ENCODE measurements at places on chromosomes 16 and 17. TPM values are rescaled to one million over a fixed set of nuclear protein-coding genes. Genes with fewer than 3 reads are reported as not detected.

GRCh38 chr17:40209404-40210093 lies 9.6 kb upstream of the WIPF2 start:
- no peak overlapping the region for H3K27ac ChIP-seq
- no peak overlapping the region for H3K4me3 ChIP-seq
- no peaks in the 10 kb centered on the region for H3K4me1 ChIP-seq
- H3K36me3 ChIP-seq = no peaks in the 10 kb centered on the region

GRCh38 chr16:7449306-7449705 lies 116.7 kb downstream of the RBFOX1 start:
- H3K36me3 ChIP-seq = no peaks in the 10 kb centered on the region
- H3K4me3 ChIP-seq = no peak overlapping the region
- DNase-seq = no peak
- H3K27ac ChIP-seq = no peak overlapping the region
- no peaks in the 10 kb centered on the region for H3K27me3 ChIP-seq
- no peaks in the 10 kb centered on the region for H3K4me1 ChIP-seq

TPSD1 gene
- not detected for total RNA-seq

- H3K27ac ChIP-seq = no peak overlapping the region
- H3K4me3 ChIP-seq = no peak overlapping the region
- H3K4me1 ChIP-seq = no peaks in the 10 kb centered on the region
- peaks cover 59% of the 10 kb centered on the region for H3K36me3 ChIP-seq
These were observed 276.1 kb downstream of the SLC39A11 start for GRCh38 chr17:72816406-72816805.

GRCh38 chr17:58320163-58320558 lies 8.4 kb downstream of the TSPOAP1 start:
- no peak overlapping the region for H3K27ac ChIP-seq
- H3K36me3 ChIP-seq = peaks cover 3% of the 10 kb centered on the region
- no peak for DNase-seq
- H3K4me1 ChIP-seq = peaks cover 17% of the 10 kb centered on the region
- H3K4me3 ChIP-seq = no peak overlapping the region

DNA sequence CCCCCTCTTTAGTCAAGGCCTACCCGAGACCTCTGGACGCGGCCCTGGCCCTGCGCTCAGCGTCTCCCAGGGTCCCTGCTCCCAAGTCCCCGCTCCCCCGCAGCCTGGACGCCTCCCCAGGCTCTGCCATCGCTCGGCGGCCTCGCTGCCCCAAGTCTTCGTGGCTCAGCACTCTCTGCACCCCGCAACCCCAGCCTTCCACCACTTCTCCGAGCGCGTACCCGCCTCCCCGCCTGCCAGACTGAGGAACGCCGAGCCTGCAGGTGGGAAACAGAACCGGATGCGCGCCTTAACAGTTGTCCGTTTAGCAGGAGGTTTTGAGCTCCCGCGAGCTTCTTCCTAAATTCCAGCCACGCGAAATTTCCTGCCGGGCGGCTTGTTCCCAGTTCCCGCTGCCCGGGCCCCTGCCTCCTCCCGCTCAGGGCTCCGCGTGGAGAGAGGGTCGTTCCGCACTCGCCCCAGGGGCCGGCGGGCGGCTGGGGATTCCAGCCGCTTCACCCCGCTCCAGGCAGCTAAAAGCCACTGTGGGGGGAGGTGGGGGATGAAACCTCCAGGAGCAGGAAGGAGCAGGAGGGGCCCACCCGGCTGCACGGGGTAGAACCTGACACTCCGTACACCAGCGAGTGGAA lies 87.7 kb downstream of the KCNJ12 start:
- no peaks in the 10 kb centered on the region for H3K36me3 ChIP-seq
- no peak for DNase-seq
- peaks cover 10% of the 10 kb centered on the region for H3K27me3 ChIP-seq
- H3K4me3 ChIP-seq = no peak overlapping the region
- H3K27ac ChIP-seq = peak overlapping the region; percentile 24

GRCh38 chr17:82343560-82343959 lies 10.0 kb upstream of the SECTM1 start:
- no peak overlapping the region for H3K27ac ChIP-seq
- peaks cover 6% of the 10 kb centered on the region for H3K27me3 ChIP-seq
- H3K4me3 ChIP-seq = no peak overlapping the region
- no peaks in the 10 kb centered on the region for H3K36me3 ChIP-seq

GRCh38 chr17:40598619-40599467 lies 33.6 kb upstream of the CCR7 start:
- peak overlapping the region; percentile 65 for H3K4me3 ChIP-seq
- no peaks in the 10 kb centered on the region for H3K27me3 ChIP-seq
- peak; percentile 93 for DNase-seq
- peaks cover 97% of the 10 kb centered on the region for H3K4me1 ChIP-seq

DNA sequence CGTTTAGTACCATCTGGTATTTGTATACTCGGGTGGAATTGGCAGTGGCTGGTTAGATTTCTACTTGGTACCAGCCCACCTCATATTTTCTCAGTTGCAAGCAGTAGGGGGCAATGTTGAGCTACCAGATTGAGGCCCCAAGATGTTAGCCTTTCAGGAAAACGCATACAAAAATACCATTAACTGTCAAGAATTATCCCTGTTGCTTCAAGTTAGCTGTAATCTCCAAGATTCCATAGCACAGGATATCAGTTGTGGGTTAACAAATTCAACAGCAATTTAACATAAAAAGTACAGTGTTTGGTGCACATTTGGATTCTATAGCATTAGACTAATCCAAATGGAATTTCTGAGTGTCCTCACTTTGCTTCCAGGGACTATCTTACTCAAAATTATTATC lies 188.2 kb downstream of the FTO start:
- DNase-seq = peak; percentile 69
- H3K4me3 ChIP-seq = no peak overlapping the region
- peaks cover 5% of the 10 kb centered on the region for H3K4me1 ChIP-seq
- peaks cover 11% of the 10 kb centered on the region for H3K36me3 ChIP-seq
- no peak overlapping the region for H3K27ac ChIP-seq

DNA sequence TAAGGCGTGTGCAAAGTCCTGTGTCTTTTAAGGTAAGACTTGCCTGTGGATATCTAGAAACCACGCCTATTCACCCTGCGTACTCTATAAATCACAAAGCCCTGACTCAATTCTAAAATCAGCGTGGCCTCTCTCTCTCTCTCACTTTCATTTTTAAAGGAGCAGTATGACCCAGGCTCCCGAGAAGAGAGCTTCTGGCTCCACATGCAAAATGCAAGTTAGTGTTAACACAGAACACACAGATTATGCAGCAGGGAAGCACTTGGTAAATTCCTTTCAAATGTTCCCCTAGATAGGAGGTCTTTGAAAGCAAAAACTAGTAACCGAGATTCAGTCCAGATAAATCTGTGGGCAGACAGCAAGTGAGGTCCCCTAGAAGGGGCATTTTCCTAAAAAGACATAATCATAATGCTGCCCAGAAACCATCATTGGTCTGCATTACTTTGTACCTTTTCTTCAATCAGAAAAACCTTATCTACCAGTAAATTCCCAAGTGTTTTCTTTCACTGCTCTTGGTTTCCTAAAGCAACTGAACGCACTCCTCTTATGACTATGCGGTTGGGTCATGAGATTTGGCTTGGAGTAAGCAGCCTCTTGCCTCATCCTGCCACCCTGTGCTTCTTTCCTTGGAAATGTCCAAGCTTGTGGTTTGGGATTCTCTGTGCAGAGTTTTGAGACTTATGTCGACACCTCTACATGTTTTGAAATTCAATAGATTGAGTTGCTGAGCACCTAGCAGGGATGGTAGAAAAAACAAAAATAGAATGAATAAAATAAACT lies 31.7 kb upstream of the KCNJ2 start:
- H3K27me3 ChIP-seq = peaks cover 7% of the 10 kb centered on the region
- peak overlapping the region; percentile 66 for H3K27ac ChIP-seq
- no peak overlapping the region for H3K4me3 ChIP-seq
- peaks cover 21% of the 10 kb centered on the region for H3K4me1 ChIP-seq
- peak; percentile 59 for DNase-seq
- no peaks in the 10 kb centered on the region for H3K36me3 ChIP-seq

DNA sequence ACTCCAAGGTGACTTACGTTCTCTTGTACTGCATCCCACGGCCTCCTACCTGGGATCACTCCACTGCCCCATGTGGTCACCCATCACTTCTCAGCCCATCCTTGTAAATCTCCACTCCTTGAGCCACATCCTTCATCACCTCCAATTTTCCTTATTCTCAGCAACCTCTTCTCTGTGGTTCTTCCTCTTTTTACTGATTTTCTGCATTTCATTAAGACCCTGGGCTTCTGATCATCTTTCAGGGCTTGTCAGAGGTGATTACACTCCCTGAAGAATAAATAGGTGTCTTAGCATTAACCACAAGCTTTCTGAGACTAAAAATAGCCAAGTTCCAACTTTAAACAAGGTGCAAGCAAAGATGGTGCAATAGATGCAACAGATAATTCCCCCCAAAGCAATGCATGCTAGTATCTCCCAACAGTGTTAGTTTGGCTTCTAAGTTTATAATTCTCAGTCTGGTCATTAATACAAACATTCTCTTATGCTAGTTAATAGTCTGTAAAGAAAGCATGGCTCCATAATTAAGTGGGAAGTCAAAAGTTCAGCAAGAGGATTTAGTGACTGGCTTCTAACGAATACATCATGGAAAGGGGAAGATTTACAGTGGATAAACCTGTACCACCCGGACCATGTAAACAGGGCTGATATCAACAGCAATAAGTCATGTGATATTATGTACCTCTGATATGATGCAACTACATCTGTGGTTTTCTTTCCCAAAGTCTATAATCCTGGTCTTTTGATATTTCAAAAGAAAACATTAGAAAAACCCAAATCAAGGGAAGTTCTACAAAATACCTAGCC lies 47.4 kb upstream of the FOXJ1 start:
- no peak overlapping the region for H3K4me3 ChIP-seq
- H3K36me3 ChIP-seq = peaks cover 5% of the 10 kb centered on the region
- DNase-seq = no peak
- peaks cover 75% of the 10 kb centered on the region for H3K4me1 ChIP-seq
- no peaks in the 10 kb centered on the region for H3K27me3 ChIP-seq
